Naive thymus-derived CD4-positive, alpha-beta T cell (primary cell): ENCODE measurements at places on chromosomes 5 and 9. TPM values are rescaled to one million over a fixed set of nuclear protein-coding genes. Genes with fewer than 3 reads are reported as not detected.

- DNase-seq, result no peak
- no peaks in the 10 kb centered on the region for H3K4me1 ChIP-seq
- H3K27me3 ChIP-seq, result no peaks in the 10 kb centered on the region
- no peaks in the 10 kb centered on the region for H3K36me3 ChIP-seq
These were observed 61.3 kb downstream of the AMBP start for GRCh38 chr9:114016629-114017423.

CPEB4 gene
- polyA plus RNA-seq, result 6.9 TPM

BTNL9 gene
- polyA plus RNA-seq, result not detected

KCNT1 gene
- not detected for polyA plus RNA-seq

DNA sequence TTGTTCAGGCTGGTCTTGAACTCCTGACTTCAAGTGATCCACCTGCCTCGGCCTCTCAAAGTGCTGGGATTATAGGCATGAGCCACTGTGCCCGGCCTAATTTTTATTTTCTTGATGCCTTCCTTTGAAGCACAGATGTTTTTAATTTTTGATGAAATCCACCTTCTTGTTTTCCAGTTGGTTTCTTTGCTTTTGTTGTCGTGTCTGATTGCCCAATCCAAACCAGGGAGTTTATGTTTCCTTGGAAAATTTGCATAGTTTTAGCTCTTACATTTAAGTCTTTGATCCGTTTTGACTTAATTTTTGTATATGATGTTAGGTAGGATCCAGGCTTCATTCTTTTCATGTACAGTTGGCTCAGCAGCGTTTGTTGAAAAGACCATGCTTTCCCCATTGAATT is 15.2 kb downstream of the EHMT1 start:
- DNase-seq, result no peak
- H3K36me3 ChIP-seq, result no peaks in the 10 kb centered on the region
- H3K27me3 ChIP-seq, result no peaks in the 10 kb centered on the region

- no peaks in the 10 kb centered on the region for H3K27me3 ChIP-seq
- no peak overlapping the region for H3K4me3 ChIP-seq
- H3K27ac ChIP-seq, result no peak overlapping the region
- no peak for DNase-seq
These were observed 183.2 kb downstream of the NTRK2 start for GRCh38 chr9:84852617-84853301.

DNA sequence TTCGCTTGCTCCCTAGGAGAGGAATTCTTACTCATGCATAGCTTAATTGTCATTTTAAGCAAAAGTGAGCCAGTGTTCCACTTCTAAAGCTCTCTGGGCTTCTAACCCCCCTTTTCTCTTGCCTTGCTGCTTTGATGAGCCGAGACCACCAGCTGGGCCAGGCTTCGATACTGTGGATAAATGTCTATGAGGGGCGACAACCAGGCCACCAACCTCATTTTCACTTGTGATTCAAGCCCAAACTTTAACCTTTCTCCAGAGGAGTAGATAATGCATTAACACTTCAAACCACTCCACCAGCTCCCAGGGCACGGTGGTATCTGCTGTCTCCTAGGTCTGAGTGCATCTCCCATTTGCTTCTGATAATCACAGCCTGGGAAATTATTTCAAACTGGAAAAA is 205.6 kb downstream of the PSAT1 start:
- no peak overlapping the region for H3K27ac ChIP-seq
- no peak overlapping the region for H3K4me3 ChIP-seq
- H3K36me3 ChIP-seq, result no peaks in the 10 kb centered on the region
- H3K4me1 ChIP-seq, result no peaks in the 10 kb centered on the region
- DNase-seq, result no peak

ADGRD2 gene
- not detected for polyA plus RNA-seq

BTNL3 gene
- not detected for polyA plus RNA-seq

DNA sequence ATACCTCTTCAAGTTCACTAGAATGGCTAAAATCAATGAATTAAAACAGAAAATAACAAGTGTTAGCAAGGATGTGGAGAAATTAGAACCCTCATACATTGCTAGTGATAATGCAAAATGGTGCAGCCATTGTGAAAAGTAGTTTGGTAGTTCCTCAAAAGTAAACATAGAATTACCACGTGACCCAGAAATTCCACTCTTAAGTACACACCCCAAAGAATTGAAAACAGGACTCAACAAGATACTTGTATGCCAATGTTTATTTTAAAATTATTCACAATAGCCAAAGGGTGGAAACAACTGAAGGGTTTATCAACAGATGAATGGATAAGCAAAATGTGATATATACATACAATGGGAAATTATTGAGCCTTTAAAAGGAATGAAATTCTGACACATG is 70.3 kb downstream of the BARX1 start:
- H3K4me1 ChIP-seq, result no peaks in the 10 kb centered on the region
- H3K36me3 ChIP-seq, result no peaks in the 10 kb centered on the region
- no peak overlapping the region for H3K4me3 ChIP-seq
- DNase-seq, result no peak

ZFP37 gene
- 4.9 TPM for polyA plus RNA-seq

SMIM32 gene
- not detected for polyA plus RNA-seq

PCDHA9 gene
- polyA plus RNA-seq, result not detected

DNA sequence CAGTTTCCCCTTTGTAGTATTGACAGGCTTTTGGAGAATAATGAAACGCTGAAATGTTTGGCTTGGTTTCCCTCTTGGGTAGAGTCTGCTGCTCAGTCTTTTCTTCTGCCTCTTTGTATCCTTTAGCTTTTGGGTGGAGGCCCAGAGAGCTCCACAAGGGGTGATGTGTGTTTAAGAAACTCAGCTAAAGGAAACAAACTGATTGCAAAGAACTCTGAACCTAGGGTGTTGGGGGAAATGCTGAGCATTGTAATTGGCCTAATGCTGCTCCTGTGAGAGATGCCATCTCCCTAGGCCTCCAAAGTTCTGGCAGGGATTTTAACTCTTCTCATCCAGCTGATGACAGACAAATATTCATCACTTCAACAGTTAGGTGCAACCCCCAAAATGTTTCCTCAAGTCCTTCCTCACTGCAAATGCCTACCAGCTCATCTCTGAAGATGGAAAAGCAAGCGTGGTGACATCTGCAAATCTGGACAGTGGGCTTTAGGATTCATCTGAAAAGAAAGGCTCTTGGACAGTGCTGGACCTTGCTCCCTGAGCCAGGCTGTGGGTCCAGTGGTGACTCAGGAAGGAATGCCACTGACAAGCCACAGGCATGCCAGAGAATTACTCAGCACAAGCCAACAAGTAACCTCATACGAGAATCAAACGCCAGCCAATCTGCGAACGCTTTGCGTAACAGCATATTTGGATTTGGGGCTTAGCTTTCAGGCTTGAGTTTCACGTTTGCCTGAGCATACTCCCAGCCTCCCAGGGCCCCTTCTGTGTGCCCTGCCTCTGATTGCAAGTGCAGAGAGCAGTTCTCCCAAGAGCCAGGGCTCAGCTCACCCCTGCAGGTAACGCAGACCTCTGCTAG is 30.5 kb upstream of the ZSWIM6 start:
- H3K4me1 ChIP-seq, result no peaks in the 10 kb centered on the region
- DNase-seq, result no peak
- no peak overlapping the region for H3K4me3 ChIP-seq
- H3K36me3 ChIP-seq, result no peaks in the 10 kb centered on the region
- no peak overlapping the region for H3K27ac ChIP-seq

DNA sequence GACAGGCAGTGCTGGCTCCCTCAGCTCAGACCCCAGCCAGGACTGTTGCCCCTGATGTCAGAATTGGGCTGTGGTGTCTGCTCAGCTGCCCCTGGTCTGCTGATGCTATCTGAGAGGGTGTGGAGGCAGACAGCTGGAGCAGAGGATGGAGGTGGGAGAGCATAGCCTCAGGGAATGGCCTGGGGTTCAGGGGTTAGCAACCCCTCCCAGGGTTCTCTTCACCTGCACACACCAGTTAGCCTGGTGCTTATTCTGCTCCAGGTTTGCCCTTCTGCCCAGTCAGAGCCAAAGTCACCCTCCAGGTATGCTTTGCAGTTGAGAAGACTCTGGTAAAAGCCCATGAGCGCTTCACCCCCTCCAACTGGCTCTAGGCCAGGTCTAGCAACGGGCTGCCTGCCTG is 109.8 kb downstream of the SAXO1 start:
- no peaks in the 10 kb centered on the region for H3K27me3 ChIP-seq
- no peak overlapping the region for H3K27ac ChIP-seq
- no peak overlapping the region for H3K4me3 ChIP-seq
- H3K36me3 ChIP-seq, result no peaks in the 10 kb centered on the region

FAM78A gene
- polyA plus RNA-seq, result 10.5 TPM

FBXO38 gene
- 23.4 TPM for polyA plus RNA-seq

GRCh38 chr9:109411798-109412352 is 86.2 kb downstream of the PTPN3 start:
- no peaks in the 10 kb centered on the region for H3K4me1 ChIP-seq

DNA sequence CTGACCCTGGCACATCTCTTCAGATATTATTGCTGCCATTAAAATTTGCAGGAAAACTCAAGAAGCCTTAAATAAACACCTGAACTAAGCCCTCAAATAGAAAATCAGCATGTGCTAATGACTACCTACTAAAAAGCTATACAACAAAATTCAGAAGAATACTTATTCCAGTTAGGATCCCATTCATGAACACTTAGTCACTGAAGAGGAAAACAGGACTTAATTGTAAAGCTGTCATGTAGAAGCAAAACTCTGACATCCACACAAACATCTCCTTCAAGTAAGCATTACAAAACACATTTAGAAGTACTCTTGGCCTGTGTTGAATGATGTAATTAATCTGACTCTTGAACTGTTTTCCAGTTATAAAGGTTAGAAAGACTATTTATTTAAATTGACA is 19.9 kb downstream of the ELL2 start:
- H3K36me3 ChIP-seq, result no peaks in the 10 kb centered on the region
- no peak overlapping the region for H3K27ac ChIP-seq
- no peak for DNase-seq
- no peaks in the 10 kb centered on the region for H3K27me3 ChIP-seq
- no peaks in the 10 kb centered on the region for H3K4me1 ChIP-seq

- no peak overlapping the region for H3K27ac ChIP-seq
- no peak overlapping the region for H3K4me3 ChIP-seq
- H3K36me3 ChIP-seq, result no peaks in the 10 kb centered on the region
- H3K4me1 ChIP-seq, result no peaks in the 10 kb centered on the region
- no peak for DNase-seq
These were observed 260.7 kb upstream of the DMRT1 start for GRCh38 chr9:580652-581342.

DNA sequence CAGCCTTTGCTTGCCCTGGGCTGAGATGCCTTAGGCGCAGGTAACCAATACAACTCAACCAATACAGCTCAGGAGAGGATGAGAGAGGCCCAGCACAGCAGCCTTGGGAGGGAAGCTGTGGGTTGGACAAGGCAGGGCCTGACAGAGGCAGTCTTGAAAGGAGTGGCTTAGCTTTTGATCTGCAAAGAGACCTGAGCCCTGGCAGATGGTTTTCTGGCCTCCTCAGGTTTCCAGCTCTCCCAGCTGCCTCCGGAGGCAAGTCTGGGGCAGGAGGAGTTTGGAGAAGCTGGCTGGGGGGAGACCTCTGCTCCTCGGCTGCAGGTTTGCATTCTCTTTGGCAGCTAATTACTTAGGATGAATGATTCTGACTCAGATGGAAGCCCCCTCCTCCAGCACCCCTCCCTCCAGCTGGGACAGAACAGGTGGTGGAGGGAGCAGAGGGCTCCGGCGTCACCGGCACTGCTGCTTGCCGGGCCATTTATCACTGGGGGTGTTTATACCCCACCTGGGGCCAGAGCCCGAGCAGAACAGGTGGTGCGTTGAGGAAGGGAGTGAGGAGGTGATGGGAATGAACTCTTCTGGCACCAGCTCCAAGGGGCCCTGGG is 50.8 kb downstream of the TSPAN17 start:
- no peaks in the 10 kb centered on the region for H3K36me3 ChIP-seq
- no peaks in the 10 kb centered on the region for H3K4me1 ChIP-seq
- H3K4me3 ChIP-seq, result no peak overlapping the region
- DNase-seq, result no peak
- H3K27ac ChIP-seq, result no peak overlapping the region

DNA sequence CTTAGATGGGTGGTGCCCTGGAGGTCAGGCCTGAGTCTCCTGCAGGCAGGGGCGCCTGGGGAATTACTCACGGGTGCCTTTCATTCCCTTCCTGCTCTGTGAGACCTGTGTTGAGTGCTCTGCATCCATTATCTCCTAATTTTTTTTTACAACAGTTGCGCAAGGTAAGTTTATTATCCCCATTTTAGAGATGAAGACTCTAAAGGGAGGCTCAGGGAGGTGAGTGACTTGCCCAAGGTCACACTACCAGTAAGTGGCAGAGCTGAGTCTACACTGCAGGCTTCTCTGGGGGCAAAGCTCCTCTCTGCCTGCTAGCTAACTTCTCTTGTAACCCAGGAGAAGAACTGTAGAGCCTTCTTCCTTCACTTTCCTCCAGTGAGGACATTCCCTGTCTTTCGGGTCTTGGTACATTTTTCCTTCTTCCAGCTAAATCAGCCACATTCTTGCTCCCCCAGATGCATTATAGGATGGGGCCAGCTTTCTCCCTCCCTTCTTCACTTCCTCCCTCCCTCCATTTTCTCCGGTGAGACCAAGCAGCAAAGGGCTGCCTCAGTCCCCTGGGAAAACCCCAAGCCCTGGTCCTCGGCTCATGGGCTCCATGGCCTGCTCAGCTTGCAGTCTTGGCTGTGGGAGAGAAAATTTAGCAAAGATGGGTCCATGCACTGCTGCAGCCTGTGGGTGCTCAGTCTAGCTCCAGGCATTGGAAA is 1.8 kb downstream of the PRR7 start:
- no peaks in the 10 kb centered on the region for H3K36me3 ChIP-seq
- H3K27me3 ChIP-seq, result no peaks in the 10 kb centered on the region
- H3K27ac ChIP-seq, result peak overlapping the region; percentile 5
- no peak for DNase-seq
- H3K4me3 ChIP-seq, result no peak overlapping the region

TMED9 gene
- polyA plus RNA-seq, result 103 TPM

ADAMTS16 gene
- not detected for polyA plus RNA-seq
